ENCODE measurements at places on chromosomes 16 and 17. TPM values are rescaled to one million over a fixed set of nuclear protein-coding genes. Genes with fewer than 3 reads are reported as not detected.

The OTOA gene
- total RNA-seq: under 0.01 TPM

The RRAD gene
- total RNA-seq: 0.60 TPM

DNA sequence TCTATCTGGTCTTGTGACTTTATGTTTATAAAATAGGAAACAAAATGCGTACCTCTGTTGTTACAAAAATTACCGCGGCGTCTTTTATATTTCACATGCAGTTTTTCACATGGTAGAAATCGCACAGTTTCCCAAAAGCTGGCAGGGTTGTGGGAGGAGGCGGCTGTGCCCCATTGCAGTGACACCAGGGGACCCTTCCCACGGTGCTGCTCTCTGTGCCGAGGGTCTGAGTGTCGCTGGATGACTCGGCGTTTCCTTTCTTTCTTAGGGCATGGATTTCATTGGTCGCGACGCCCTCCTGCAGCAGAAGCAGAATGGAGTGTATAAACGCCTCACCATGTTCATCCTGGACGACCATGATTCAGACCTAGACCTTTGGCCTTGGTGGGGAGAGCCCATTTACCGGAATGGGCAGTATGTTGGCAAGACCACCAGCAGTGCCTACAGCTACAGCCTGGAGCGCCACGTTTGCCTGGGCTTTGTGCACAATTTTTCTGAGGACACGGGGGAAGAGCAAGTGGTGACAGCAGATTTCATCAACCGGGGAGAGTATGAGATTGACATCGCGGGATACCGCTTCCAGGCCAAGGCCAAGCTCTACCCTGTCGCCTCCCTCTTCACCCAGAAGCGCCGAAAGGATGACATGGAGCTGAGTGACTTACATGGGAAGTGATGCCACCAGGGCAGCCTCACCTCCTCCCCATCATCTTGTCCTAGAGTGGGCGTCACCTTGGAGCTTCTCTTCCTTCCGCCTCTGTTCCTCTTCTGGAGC lies 17.2 kb upstream of the CLEC18C start:
- DNase-seq: no peak

DNA sequence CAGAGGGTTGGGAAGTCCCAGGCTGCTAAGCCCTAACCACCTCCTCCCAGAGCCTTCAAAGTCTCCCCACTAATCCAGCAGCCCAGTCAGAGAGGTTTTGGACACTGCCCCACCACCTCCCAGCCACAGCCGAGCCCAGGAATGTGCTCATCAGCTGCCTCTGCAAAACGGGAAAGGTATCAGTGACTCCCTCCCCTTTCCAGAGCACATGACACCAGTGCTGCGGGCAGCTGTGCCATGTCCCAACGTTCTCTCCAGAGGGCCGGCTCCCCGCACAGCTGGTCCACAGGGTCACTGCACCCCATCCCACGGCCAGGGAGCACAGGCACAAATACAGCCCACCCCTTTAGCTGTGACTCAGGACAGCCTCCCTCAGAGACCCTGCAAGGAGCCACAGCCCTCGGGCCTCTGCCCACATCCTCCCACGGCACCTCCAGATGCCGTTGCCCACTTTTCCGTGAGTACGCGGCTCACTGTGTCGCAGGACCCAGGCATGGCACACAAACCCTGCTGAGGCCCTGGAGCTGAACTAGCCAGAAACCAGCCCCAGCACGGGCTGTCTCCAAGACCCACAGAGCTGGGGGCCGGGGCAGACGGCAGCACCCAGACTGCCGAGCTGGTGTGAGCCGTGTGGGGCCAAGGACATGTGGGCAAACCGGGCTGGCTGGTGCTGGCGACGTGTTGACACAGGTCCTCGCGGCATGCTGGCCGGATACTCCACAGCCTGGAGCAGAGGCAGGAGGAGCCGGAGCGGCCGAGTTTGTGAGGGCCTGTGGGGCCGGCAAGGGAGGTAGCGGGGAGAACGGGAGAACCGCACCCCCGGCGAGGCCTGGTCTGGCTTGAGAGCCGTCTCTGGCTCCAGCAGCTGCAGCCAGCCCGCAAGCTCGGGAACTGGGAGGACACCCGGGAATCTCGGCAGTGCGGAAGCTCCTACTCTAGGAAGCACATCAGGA lies 6.3 kb upstream of the PPP1R27 start:
- DNase-seq: no peak

GRCh38 chr16:52453644-52454043 lies 93.3 kb downstream of the TOX3 start:
- DNase-seq: no peak

DNA sequence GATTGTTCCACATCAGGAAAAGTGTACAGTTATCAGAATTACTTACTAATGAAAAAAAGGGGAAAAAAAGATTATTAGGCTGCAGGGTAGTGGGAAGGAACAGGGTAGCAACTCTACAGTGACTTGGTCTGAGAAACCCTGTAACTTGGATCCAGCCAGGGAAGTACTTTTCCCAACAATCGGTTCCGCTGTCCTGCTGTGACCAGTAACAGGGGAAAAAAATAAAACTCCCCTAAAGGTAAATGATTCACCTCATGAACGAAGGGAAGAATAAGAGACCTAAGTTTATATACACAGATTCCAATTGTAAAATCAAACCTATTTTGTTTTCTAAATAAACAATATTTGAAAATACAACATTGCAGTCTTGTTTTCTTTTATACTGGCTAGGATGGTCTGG lies 189.9 kb downstream of the WWOX start:
- DNase-seq: no peak

The GNPTG gene
- total RNA-seq: 31.7 TPM

- DNase-seq: peak; percentile 53
Observed at GRCh38 chr16:68013440-68013839, 2.3 kb downstream of the DPEP2NB start.

GRCh38 chr16:1610899-1611632 lies 806 bp downstream of the IFT140 start:
- no peak for DNase-seq

All from lung microvascular endothelial cell (primary cell).